Skeletal muscle cell (primary cell): ENCODE measurements at places on chromosomes 6 and 20.

DNA sequence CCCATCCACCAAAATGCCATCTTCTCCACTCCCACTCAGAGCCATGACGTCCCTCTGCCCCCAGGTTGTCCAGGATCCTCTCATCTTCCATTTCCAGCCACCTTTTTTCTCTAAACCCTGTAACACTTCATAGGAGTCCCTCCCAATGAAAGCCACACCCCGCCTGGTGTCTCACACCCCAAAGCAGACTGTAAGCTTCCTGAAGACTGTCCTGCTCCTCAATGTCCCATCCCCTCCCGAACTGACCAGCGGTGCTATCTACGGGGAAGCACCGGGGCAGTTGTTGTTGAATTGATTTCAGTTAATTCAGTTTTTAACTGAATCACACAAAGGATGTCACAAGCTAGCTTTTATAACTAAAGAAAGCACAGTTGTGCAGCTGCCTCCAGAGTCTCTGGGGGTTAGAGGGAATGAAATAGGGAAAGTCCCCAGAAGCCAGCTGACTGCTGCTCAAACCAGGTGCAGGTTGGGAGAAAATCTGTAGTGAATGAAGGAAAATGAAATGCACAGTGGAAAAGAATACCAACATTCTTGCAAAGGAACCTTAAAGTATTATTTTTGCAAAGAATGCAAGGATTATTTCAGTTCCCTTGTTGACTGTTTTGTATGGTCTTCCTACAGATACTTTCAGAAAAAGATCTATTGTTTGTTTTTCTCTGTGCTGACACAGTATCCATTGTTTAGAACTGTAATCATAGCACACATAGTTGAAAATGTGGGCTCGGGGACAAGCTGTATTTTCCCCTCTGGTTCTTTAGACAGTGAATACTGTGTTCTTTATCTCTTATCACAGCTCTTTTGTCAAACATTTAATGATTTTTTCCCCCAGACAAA is 222.6 kb upstream of the QKI start:
- no peak for DNase-seq

DNA sequence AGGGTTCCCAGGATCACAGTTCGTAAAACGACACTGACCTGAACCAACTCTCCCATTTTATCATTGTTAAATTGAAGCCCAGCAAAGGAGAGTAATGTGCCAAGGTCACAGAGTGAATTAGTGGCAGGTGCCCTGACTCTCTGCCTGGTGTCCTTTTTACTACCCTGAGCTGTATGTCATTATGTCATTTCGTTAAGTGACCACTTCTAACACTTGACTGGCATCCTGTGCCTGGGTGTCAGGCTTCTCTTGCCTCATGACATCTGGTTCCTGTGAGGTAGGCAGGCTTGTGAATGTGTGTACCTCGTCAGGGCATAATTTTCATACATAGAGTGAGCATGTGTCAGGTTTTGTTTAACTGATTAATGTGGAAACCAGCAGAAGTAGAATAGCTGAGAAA is 48.6 kb downstream of the RALY start:
- DNase-seq, result no peak

DNA sequence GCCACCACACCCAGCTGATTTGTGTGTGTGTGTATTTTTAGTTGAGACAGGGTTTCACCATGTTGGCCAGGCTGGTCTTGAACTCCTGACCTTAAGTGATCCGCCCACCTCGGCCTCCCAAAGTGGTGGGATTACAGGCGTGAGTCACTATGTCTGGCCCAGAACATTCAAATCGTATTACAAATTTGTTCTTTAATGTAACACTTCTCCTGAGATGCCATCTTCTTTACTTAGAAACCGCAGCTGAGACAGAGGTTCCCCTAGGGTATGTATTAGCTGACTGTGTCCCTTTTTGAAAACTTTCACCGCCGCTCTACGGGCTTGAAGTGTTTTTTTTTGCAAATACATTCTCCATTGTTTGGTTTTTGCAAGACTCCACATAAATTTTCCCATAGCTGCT is 62.6 kb downstream of the TOX2 start:
- peak; percentile 55 for DNase-seq

- no peak for DNase-seq
These were observed 92.3 kb upstream of the ELOVL5 start for GRCh38 chr6:53441035-53441493.

DNA sequence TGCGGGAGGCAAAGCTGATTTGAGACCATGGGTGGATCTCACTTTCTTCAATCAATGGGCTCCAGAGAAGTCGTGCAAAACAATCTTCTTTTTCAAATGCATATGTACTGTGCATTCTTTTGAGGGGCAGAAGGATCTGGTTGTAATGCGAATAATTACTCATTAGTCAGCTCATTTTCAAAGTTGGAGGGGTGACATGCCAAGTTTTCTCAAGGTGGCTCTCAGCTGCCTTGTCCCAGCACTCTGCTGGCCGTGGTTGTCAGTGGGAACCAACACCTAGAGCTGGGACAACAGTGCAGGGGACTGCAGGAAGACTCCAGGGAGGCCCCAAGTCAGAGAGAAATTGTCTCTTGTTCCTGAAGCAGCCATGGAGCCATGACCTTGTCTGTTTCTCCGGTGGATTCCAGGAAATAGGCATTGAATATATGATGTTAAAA is 25.3 kb downstream of the MYT1 start:
- DNase-seq, result no peak
